ENCODE measurements at places on chromosomes 13 and 19.

GRCh38 chr19:5882421-5882968, 12.2 kb upstream of the FUT5 start:
- no peak for DNase-seq

GRCh38 chr19:35110974-35111373, 4.6 kb upstream of the FXYD3 start:
- no peak for DNase-seq

DNA sequence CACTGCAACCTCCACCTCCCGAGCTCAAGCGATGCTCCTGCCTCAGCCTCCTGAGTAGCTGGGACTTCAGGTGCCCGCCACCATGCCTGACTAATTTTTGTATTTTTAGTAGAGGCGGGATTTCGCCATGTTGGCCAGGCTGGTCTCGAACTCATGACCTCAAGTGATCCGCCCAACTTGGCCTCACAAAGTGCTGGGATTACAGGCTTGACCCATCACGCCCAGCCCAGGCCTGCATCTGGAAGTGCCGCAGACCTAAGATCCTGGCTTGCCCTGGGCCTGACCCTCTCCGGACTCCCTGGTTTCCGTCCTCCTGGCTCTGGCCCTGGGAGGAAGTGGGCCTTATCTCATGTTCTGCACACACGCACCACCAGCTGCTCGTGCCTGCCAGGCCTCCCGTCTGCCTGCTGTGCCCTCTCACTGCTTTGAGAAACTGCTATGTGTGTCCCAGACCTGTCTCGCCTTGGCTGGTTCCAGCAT, 4.7 kb upstream of the PTGIR start:
- peak; percentile 96 for DNase-seq

GRCh38 chr13:106331116-106331515, 204.3 kb downstream of the EFNB2 start:
- no peak for DNase-seq

- DNase-seq, result no peak
Observed at GRCh38 chr19:13652810-13653590, 111.3 kb upstream of the MRI1 start.

DNA sequence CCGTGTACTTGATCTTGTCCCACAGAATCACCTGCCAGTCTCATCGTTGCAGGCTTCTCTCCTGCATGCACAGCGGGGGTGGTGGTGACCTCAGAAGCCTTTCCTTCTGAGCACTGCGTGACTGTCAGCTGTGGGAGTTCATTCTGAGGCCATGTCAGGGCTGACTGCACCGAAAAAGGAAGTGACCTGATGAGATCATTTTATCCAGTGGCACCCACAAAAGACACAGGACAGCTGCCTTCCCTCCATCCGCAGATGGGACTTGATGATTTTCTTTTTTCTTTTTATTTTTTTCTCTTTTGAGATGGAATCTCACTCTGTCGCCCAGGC, 89.7 kb downstream of the RAB20 start:
- no peak for DNase-seq

DNA sequence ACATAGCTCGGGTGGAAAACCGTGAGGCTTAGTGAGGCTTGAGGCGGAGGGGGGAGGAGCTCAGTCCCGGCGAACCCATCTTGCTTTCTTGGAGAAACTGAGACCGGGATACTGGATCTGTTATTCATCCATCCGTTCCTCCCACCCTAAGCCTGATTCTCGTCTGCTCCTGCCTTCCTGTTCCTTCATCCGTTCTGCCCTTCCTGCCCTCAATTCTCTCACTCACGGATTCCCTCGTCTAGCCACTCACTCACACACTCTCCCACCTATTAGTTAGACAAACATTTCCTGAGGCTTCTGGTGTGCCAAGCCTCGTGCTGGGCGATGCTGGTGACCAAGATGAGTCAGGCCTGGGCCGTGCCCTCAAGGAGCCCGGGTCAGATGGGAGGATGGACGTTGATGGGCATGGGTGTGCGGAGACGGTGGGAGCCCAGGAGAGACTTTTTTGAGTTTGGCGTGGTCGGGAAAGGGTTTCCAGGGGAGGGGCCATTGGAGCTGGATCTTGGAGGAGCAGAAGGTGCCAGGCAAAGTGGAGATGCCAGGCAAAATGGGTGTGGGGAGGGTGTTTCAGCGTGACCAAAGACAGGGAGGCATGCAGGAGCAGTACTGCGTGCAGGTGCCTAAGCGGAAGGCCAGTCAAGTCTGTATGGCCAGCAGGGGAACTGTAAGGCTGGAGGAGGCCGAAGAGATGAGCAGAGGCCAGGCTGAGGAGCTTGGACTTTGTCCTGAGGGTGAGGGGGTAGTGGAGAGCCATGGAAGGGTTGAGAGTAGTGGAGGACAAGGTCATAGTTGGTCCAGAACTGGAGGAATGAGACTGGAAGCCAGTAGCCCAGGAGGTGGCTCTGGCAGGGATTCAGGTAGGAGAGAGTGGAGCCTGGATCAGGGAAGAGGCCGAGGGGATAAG, 7.4 kb upstream of the CNFN start:
- peak; percentile 36 for DNase-seq

- DNase-seq, result no peak
Observed at GRCh38 chr19:31717269-31717923, 368.2 kb upstream of the TSHZ3 start.

DNA sequence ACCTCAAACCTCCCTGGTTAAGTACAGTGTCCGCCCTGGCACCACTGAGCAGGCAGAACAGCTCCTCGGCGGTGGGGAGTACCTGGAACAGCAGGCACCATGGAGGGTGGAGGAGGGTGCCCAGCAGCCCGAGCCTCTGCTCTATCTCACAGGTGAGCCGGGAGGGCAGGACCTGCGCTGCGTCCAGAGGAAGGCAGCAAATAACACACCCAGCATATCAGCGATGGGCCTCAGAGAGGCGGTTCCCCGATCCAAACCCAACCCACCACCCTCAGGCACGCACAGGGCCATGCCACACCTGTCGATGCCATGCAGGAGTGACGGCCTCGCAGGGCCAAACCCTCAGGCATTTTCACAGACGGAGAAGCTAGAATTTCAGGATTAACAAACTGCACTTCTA, 11.8 kb downstream of the PEPD start:
- DNase-seq, result no peak

DNA sequence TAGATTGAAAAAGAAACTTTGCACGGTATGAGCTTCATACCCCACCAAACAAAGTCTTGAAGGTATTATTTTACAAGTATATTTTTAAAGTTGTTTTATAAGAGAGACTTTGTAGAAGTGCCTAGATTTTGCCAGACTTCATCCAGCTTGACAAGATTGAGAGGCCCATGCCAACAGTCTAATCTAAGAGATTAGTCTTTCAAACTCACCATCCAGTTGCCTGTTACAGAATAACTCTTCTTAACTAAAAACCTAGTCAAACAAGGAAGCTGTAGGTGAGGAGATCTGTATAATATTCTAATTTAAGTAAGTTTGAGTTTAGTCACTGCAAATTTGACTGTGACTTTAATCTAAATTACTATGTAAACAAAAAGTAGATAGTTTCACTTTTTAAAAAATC, 41.9 kb upstream of the RAP2A start:
- DNase-seq, result no peak

DNA sequence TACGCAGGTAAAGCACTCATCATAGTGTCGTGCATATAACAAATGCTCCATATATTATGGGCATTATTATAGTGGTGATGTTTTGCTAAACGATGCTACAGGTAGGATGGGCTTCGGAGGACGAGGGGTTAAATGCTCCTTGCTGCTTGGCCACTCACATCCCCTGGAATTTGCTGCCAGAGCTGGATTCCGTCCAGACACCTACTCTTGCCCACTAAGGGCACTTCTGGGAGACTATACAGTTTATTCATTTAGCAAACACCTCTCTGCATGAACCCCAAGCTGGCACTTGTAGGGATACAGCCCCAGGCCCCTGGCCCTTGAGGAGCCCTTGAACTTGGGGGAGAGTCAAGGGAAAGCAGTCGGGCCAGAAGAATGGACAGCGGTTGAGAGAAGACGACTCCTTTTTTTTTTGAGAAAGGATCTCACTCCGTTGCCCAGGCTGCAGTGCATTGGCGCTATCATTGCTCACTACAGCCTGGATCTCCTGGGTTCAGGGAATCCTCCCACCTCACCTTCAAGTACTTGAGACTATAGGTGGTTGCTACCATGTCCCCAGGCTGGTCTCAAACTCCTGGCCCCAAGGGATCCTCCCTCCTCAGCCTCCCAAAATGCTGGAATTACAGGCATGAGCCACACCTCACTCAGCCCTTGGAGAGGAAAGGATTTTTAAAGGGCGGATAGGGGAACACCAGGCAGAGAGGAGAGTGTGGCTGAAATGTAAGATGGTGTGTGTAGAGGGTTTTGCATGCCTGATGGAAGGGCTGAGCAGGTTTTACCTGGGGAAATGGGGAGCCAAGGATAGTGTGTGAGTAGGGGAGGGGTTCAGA, 1.1 kb upstream of the MRPL34 start:
- no peak for DNase-seq

DNA sequence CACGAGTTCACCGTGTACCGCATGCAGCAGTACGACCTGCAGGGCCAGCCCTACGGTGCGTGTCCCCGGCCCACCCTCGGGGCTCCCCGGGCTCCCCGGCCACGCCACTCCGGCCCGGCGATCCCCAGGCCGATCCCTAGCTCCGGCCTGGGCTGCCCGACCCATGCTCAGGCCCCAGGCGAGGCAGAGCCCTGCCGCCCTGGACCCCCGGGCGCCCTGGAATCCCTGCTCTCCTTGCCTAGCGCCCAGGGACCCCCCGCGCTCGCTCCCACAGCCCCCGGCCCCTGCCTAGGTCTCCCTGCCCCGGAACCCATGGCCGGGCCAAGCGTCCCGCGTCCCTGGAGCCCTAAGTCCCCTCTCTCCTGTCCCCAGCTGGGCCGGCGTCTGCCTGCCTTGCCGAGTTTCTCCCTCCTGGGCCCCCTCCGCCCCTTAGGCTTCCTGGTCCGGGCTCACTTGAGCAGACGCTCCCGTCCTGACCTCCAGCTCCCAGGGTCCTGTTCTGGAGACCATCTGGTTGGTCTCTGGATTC, 494 bp downstream of the NCLN start:
- no peak for DNase-seq

- no peak for DNase-seq
Observed at GRCh38 chr19:16303755-16304154, 20.9 kb upstream of the KLF2 start.

- DNase-seq, result no peak
Observed at GRCh38 chr13:51488212-51488611, 35.4 kb upstream of the INTS6 start.

DNA sequence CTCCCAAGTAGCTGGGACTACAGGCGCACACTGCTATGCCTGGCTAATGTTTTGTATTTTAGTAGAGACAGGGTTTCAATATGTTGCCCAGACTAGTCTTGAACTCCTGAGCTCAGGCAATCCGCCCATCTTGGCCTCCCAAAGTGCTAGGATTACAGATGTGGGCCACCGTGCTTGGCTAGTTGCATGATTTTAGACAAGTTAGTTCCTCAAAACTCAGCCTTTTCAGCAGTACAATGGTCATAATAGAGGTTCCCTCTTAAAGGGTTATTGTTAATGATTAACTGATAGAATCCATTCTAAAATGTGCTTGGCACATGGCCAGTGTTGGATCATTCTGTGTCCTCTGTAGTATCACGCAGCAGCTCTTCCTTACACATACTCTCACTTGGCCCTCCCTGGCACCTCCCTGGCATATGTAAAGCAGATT, 19.5 kb upstream of the IFT88 start:
- DNase-seq, result no peak

DNA sequence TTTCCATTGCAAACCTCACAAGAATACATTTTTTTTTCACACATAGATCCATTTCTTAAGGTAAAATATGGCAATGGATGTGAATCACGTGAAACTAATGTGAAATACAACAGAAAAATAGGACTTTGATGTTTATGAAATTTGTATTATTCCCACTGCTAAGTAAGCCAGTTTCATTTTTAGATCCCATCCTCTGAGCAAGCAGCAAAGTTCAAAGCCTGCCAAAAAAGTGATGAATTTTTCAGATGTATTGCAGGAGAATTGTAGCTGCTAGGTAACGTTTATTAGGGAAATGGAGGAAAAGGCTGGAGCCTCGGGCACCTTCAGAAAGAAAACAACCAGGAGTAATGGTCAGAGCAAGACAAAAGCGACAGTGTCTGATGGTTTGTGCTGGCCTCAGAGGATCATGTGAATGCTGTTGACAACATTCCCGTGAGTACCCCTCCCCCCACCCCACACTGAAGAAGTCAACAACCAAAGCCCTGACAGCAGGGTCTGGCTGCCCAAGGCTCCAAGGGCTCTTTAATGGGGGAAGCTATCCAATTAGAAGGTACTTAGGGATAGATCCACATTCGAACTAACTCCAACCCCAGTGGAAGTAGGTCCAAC, 95.5 kb downstream of the OXGR1 start:
- no peak for DNase-seq

GRCh38 chr13:87680298-87680697, 9.1 kb downstream of the SLITRK5 start:
- no peak for DNase-seq

DNA sequence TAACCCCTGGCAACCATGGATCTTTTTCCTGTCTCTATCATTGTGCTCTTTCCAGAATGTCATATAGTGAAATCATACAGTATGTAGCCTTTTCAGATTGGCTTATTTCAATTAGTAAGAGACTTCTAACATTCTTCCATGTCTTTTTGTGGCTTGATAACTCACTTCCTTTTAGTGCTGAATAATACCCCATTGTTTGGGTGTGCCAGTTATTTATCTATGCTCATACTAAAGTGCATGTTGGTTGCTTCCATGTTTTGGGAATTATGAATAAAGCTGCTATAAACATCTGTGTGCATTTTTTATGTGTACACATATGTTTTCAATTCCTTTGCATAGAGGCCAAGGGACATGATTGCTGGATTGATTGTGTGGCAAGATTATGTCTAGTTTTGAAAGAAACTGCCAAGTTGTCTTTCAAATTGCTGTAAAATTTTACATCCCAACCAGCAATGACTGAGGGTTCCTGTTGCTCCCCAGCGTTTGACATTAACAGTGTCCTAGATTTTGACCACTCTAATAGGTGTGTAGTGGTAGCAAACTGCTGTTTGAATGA, 358.9 kb downstream of the ITGBL1 start:
- DNase-seq, result no peak

DNA sequence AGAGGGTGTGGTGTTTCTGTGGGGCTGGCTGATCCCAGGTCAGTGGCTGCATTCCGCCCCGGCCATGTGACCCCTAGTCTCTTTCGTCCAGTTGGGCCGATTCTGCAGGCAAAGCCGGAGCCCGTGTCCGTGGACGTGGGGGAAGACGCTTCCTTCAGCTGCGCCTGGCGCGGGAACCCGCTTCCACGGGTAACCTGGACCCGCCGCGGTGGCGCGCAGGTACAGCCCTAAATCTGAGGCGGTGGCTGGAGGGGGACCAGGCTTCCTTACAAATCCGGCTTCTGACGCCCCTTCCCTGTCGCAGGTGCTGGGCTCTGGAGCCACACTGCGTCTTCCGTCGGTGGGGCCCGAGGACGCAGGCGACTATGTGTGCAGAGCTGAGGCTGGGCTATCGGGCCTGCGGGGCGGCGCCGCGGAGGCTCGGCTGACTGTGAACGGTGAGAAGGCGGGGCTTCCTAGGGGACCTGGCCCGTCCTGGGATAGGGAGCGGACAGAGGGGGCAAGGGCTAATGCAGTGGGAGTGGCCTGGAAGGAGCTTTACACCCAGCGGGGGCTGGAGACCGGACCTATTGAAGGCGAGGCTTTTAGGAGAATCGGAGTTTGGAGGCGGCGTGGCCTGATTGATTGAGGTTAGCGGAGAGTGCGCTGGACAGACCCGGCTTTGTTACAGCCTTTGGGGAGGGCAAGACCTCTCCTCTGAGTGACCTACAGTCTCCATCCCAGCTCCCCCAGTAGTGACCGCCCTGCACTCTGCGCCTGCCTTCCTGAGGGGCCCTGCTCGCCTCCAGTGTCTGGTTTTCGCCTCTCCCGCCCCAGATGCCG, 4.3 kb downstream of the KIRREL2 start:
- no peak for DNase-seq
